Left ventricle myocardium superior (tissue), 1 donor: ENCODE measurements at places on chromosomes 2 and 18.

- no peak for DNase-seq
Observed at GRCh38 chr2:26352892-26353291, 6.3 kb upstream of the ADGRF3 start.

DNA sequence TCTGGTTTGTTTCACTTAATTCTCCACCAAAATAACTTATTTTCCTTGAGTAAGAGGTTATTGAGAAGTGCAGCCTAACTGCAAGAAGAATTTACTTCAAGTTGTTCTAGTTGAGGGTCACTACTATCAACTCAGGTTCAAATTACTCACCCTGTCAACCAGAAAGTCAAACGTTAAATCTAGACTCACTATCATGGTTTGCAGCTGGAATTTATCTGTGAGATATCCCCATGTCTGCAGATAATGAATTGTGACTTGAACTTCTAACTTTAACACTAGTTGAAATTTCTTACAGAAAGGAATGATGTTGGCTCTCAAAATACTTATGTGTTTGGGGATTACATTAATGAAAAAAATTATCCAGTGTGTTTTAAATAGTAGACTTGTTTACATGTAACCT, 1145.7 kb upstream of the NXPH2 start:
- DNase-seq: no peak

DNA sequence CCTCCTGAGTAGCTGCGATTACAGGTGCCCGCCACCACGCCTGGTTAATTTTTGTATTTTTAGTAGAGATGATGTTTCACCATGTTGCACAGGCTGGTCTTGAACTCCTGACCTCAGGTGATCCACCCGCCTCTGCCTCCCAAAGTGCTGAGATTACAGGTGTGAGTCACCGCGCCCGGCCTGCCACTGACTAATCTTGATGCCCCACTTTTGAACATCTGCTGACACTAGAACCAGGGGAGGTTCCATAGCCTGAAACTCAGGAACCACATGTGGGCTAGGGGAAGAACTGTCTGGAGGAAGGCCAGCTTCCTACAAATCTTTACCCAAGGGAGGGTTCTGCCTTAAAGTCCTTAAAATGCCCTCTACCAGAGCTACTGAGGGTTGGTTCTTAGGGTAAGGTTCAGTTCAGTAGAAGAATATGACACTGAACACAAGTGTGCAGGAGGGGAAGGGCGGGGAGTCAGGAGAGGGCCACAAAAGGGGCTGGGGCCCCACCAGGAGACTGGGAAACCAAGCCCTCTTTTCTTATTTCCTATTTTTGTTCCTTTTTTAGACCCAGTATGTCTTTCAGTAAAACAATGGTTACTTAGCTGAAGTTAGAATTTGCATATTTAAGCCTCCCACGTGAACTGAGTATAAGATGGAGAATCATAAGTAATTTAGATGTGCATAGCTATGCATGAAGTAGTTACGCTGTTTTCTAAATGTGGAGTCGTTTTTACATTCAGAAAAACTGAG, 6.3 kb upstream of the RAB31 start:
- DNase-seq: no peak

GRCh38 chr2:209525834-209526281, 102.0 kb downstream of the MAP2 start:
- no peak for DNase-seq
